ENCODE measurements at places on chromosomes 5 and 9. TPM values are rescaled to one million over a fixed set of nuclear protein-coding genes. Genes with fewer than 3 reads are reported as not detected.

- no peaks in the 10 kb centered on the region for H3K36me3 ChIP-seq
- H3K27me3 ChIP-seq = no peaks in the 10 kb centered on the region
- DNase-seq = no peak
- H3K4me3 ChIP-seq = no peak overlapping the region
- H3K4me1 ChIP-seq = no peaks in the 10 kb centered on the region
Measured at GRCh38 chr5:337563-338130, 16.1 kb downstream of the AHRR start.

DNA sequence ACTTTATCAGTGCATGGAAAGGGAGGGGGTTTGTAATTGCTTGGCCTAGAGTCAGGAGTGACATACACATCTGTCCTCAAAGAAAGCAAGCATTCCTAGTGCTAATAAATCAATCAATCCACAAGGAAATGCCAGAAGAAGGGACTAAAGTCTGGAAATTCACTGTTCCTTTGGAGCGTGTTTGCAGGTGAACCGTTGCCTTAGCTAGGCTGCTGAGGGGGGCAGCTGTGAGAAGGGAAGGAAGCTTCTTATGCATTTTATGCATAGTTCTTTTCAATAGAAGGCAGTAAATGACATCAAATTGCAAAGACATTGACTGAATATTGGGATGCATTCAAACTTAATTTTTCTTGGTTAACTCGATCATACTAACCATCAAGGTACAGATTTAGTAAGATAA, 1092.5 kb upstream of the SEMA6A start:
- no peak overlapping the region for H3K27ac ChIP-seq
- no peaks in the 10 kb centered on the region for H3K27me3 ChIP-seq
- H3K4me1 ChIP-seq = no peaks in the 10 kb centered on the region
- no peak overlapping the region for H3K4me3 ChIP-seq
- H3K36me3 ChIP-seq = no peaks in the 10 kb centered on the region
- no peak for DNase-seq

DNA sequence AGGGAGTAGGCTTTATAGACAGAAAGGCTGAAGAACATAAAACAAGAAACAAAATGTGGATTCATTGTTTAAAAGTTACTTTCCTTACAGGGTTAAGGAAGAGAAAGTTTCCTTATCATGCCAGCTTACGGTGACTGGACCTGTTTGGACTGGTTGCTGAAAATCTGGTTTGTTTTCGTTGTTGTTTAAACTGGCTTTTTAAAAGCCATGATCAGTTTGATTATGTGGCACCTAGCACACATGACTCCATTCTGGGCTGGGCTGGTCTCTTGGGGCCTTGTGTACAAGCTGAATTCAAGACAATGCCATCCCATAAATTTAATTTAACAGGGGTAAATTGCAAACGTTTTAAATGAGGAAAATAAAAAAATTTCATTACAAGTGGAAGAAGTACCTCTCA, 18.4 kb upstream of the ZNF474 start:
- H3K27ac ChIP-seq = no peak overlapping the region
- H3K4me3 ChIP-seq = no peak overlapping the region
- H3K4me1 ChIP-seq = no peaks in the 10 kb centered on the region
- DNase-seq = no peak
- no peaks in the 10 kb centered on the region for H3K36me3 ChIP-seq

DNA sequence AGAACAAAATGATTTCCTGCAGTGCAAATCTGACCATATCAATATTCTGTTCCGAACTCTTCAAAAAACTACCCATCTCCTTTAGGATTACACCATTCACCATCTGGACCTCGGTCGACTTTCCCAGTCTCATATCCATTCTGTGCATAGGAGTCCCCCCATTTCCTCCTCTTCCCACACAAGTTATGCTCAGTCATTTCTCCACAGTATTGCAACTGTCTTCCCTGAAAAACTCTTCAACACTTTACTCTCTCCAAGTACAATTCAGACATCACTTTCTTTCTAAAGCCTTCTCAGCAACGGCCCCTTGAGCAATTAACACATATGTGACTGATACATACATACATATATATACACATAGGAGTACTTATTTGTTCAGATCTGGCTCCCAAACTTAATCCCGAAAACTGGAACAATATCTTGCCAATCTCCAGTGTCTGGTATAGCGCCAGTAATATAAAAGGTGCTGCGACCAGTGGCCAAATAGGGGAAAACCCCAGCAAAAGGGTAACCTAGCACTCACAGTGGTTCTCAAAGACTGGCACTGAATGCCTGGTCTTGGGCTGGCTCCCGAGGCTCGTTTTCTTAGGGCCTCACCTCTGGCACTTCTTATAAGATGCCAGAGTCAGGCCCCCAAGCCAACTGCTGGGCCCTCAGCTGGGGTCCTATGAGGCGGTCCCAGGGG, 629 bp downstream of the ZBTB26 start:
- H3K27me3 ChIP-seq = no peaks in the 10 kb centered on the region
- no peaks in the 10 kb centered on the region for H3K4me1 ChIP-seq
- H3K4me3 ChIP-seq = peak overlapping the region; percentile 95
- no peak for DNase-seq
- H3K36me3 ChIP-seq = no peaks in the 10 kb centered on the region

Gene BTNL8
- total RNA-seq = 0.48 TPM

Gene ZNG1C
- total RNA-seq = 8.5 TPM

Gene CTSV
- total RNA-seq = not detected

Gene ENTPD2
- total RNA-seq = 0.41 TPM

Gene PCDHGA1
- total RNA-seq = 1.4 TPM

Gene LTC4S
- 9.0 TPM for total RNA-seq

Data from right atrium auricular region (tissue), 2 donors.